ENCODE measurements at places on chromosomes 11 and 22.

GRCh38 chr11:36743039-36743438, 145.0 kb upstream of the RAG2 start:
- DNase-seq, result no peak

DNA sequence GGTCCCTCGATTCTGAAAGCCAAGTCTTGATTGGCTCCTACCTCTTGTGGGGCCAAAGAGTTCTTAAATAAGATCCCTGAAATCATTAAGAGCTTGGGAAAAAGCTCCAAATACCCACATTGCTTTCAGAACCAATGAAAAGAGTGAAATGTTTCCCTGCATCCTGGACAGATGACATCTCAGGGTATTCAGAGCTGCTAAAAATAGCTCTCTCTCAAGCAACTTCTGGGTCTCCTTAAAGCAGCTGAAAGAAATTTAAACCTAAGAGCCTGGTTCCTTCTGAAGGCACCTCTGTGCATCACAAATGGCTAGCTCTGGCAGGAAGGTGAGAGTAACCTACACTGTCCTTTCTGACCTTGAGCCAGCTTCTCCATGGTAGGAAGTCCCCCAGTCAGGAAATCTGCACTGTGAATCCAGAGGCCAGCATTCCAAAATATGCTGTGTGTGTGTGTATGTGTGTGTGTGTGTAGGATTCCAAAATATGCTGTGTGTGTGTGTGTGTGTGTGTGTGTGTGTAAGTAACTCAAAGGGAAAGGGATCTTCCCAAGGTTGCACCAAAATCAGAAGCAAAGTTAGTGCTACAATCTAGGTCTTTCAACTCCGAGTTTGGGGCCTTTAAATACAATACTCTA, 50.1 kb downstream of the RELT start:
- DNase-seq, result no peak

DNA sequence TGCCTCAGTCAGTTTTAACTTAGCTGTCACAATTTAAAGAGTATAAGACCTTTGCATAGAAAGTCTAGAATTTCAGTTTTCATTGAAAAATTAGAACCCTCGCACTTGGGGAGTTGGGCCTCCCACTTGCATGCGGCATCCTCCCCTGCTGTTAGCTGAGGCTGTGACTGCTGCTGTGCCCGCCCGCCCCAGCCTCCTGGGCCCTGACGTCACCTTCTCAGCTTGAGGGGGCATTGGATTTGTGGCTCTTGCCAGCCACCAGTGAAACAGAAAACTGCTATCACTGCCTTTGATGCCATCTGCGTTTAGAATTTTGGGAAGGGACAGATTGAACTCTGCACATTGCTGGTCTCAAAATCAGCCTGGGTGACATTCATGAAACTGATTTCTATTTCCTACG, 108.7 kb downstream of the CTTN start:
- no peak for DNase-seq

GRCh38 chr11:48096588-48097525, 116.5 kb downstream of the PTPRJ start:
- DNase-seq, result no peak

GRCh38 chr11:14641801-14642200, 1.8 kb upstream of the PDE3B start:
- no peak for DNase-seq

DNA sequence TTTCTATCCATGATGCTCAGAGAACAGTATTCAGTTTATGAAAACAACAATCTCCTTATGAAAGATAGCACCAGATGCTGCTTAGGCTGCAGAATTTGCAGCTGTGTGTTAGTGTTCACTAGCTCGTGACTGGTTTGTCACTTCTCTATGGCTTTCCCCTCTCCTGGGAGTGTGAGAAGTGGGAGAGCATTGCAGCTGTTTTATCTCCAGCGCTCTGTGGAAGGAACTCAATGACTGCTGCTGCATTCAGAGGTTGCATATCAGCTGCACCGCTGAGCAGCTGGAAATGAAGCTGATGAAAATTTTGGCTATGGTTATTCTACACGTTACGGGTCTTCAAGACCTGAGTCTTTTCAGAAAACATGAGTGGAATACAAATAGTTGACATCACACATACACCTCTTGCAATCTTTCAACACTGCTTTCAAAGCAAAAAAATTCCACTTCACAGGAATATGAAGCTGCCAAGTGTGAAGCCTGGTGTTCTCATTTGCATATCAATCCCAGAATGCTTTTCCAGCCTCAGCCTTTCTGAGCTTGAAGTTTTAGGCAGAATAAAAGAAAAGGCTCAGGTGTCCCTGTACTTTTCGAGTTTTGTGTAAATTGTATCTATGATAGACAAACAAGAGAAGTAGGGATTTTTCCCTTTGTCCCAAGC, 149.3 kb upstream of the DDI1 start:
- DNase-seq, result no peak

- peak; percentile 87 for DNase-seq
Measured at GRCh38 chr11:61187505-61188130, 15.7 kb upstream of the PGA3 start.

- no peak for DNase-seq
Measured at GRCh38 chr11:86591631-86592030, 80.8 kb downstream of the ME3 start.

- DNase-seq, result no peak
Measured at GRCh38 chr11:799641-800316, 1.7 kb upstream of the SLC25A22 start.

DNA sequence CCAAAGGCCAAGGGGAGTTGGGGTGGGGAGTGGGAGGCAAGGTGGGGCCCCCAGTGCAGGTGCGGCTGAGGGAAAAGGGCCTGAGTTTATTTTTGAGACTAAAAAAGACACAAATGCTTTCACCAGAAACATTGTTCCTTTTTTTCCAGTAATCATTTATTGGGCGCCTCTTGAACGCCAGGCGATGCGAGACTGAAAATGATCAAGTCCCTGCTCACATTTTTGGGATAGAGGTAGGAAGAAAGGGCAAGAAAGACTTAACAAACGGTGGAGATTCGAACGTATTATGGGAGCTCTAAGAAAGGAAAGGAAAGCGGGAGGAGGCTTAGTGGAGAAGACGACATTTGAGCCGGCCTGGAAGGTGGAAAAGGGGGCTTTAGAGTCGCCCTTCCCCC, 796 bp upstream of the SF3B2 start:
- DNase-seq, result no peak

GRCh38 chr11:16454289-16454863, 98.0 kb upstream of the SOX6 start:
- DNase-seq, result no peak

GRCh38 chr11:34632105-34632791, 11.4 kb downstream of the EHF start:
- DNase-seq, result no peak

- DNase-seq, result no peak
Measured at GRCh38 chr11:45794169-45794568, 10.8 kb upstream of the SLC35C1 start.

DNA sequence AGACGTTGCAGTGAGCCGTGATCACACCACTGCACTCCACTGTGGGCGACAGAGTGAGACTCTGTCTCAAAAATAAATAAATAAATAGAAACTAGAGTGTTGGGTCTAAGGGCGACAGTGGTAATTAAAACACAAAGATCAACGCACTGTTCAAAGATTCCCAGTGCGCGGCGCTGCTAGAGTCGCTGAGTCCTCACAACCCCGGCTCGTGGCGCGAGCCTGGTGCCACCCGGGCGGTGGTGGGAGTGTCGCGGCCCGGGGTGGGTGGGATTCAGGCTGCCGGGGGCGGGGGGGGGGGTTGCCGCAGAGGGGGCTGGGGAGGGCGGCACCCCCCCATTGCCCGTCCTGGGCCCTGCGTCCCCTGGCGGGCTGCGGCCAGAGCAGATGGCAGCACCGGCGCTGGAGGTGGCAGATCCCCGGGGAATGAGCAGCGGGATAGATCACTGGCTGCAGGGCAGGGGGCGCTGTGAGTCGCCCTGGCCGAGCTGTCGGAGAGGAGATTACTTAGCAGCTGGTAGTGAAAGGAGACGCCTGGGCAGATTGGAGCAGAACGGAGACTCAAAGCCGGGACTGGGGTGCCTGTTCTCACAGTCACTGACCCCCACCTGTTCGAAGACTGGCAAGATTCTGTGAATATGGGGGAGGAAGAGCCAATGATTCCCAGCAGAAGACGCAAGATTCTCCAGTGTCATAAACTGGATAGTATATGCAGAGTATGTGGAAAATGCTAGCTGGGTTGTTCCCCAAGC, 30.2 kb upstream of the APOBEC3A start:
- peak; percentile 46 for DNase-seq

DNA sequence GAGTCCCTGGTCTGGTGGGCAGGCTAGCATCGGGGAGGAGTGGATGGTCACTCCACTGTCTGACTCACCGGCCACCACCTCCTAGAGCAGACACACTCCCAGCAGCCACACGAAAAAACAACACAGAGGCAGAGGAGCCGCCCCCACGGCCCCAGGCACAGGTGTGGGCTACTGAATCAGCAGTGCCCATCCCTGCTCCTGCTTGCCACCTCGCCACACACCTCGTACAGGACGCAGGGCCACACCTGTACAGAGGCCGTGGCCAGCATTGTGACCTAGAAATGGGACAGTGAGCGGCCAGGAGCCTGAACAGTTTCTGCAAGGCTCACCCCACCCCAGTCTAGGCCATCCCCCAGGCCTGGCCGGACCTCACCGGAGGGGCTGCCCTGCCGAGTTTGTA, 14.0 kb downstream of the TRIM29 start:
- no peak for DNase-seq

GRCh38 chr11:72588421-72589410, 85.5 kb downstream of the PDE2A start:
- DNase-seq, result no peak

- peak; percentile 83 for DNase-seq
Measured at GRCh38 chr22:42519525-42520401, at the start of gene RRP7A. Gene RRP7A (minus strand): TSS chr22:42519796. CDS start chr22:42519786, 10 bp downstream.

- no peak for DNase-seq
Measured at GRCh38 chr11:15293975-15294620, 179.4 kb downstream of the INSC start.

- no peak for DNase-seq
Measured at GRCh38 chr11:70804139-70804837, 406.0 kb downstream of the CTTN start.

All from activated CD8-positive, alpha-beta memory T cell treated with anti-CD3 and anti-CD28 coated beads, Interleukin-2, amount 50 U/mL, for 4 hours (primary cell).